ENCODE measurements at places on chromosomes 1 and 21.

GRCh38 chr21:23955135-23955843 lies 1652.0 kb downstream of the MRPL39 start:
- no peak for DNase-seq

DNA sequence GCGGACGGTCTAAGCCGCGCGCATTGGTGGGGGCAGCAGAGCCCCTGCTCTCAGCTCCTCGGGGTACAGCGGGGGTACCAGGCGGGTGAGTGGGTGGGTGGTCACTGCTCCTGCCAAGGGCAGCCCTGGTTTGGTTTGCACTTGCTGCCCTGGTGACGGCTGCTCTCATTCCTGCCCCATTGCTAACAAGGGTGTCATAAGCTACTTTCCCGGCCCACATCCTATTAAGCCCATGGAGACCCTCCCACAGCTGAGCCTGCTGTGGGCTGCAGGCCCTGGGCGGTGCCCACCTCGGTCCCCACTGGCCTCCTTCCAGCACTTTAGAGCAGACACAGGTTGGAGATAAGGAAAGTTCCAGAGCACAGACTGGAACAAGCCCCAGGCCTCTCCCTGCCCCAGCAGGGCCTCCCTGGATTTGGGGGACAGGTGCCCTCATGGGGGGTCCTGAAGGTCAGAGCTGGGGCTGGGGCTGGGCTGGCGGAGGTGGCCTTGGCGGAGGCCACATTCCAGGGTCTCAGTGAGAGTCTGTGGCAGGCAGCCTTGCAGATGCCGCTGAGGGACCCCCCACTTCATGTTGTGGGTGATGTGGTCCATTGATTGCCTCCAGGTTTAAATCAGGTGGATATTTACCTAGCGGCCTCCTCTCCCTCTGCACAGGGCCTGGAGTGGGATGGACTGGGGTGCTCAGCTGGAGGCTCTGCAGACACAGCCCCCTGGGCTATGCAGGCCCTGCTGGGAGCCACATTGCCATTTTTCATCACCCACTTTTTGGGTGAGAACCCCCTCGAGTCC lies 27.0 kb downstream of the COL18A1 start:
- DNase-seq = no peak

DNA sequence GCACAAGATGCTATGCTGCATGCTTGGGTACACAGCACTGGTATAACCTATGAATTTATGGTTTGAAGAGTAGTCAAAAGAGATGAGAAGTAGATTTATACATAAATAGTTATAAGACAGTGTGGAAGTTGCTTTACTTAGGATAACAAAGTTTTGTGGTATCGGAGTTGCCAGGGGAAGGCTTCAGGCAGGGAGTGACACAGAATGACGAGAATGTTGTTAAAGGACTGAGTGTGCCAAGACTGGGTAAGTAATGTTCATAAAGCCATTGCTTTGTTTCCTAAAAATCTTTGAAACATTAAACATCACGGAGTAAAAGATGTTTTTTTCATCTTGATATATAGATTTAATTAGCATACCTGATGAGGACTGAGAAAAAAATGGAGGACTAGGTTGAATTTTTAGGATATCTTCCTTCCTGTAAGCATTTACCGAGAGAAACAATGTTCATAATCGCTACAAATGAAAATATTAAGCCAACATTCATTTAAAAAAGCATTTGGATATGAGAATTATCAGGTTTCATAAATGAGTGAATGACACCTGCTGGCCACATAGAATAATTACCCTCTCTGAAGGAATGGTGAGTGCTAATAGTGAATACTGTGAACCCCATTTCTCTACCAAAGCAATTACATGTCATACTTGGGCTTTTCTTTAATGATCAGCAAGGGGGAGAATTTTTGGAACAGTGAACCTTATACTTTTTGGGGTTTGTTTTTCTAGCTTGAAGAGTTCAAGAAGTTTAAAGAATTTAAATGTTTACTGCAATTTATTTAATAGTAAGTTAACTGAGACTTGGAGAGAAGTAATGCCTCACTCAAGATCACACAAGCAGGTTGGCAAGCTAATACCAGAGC lies 28.4 kb downstream of the EXTL2 start:
- DNase-seq = no peak

DNA sequence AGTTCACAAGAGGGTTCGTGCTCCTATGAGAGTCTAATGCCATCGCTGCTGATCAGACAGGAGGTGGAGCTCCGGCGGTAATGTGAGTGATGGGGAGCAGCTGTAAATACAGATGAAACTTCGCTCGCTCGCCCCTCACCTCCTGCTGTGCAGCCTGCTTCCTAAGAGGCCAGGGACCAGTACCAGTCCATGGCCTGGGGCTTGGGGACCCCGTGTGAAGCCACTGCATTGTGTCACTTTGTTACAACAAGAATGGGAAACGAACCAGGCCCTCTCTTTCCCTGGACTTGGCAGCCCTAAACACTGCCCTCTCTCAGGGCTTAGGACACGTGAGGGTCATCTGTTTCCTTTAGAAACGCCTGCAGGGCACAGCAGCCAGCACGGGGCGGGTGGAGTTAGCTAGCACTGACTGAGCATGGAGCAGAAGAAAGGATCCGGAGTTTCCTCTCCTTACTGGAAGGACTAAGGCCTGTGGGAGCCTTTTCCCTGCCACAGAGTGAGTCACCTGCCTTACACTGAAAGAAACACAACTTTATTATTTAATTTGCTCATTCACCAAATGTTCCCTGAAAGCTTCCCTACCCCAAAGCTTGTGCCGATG lies 185.2 kb upstream of the TMEM51 start:
- DNase-seq = no peak

- no peak for DNase-seq
Observed at GRCh38 chr1:22687191-22687590, 23.4 kb upstream of the EPHB2 start.

DNA sequence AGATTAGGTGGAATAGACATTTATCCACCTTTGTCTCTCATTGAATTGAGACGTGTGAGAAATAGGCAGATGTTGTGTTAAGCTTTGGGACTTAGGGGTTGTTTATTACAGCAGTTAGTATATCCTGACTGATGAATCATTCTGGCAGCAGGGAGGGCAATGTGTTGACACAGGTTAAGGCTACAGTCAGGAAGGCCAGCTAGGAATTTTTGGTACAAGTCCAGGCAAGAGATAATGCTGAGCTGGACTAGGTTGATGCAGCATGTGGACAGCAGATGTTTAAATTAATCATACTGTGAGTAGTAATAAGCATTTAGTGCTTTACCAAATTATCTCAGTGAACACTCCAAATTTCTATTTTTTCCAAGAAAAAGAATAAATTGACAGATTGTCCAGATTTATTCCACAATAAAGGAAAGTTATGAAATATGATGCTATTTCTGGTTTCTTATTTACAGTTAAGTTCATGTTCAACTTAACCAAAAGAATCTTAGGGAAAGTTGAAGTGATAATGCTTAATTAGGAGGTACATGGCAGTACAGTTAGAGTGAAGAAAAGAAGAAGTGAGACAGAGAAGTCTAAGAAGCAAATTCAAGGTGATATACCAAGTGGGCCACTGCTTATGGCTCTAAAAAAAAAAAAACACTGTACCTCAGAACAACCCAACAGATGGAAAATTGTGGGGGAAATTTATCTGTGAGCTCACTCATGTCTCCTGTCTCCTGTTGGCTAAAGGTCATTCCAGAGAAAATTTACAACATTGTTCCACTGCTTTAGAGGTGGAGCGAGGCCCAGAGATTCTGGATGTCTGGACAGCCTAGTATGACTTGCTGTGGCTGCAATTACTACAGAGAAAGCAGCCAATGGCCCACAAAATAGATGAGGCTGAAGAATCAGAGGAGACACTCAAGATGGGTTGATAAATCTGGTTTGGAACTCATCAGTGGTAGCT lies 102.7 kb upstream of the C21orf91 start:
- DNase-seq = no peak

DNA sequence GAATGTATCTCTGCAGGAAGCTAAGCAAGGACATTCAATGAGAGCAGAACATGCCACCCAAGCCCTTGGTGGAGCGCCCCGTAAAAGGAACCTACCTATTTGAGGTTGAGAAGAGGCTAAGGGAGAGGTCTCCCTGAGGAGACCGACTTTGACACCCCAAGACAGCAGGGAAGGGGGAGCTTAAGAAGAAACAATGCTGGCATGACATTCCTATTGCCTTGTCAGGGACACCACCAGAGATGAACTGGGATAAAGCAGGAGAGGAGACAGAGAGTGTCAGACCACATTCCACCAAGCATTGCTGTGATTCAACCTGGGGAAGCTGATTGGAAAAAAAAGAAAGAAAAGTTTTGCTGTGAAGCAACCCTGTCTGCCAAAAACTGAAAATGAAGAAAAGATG lies 13.3 kb upstream of the S100A2 start:
- no peak for DNase-seq

GRCh38 chr1:15543589-15544568 lies 17.2 kb downstream of the DNAJC16 start:
- no peak for DNase-seq

- no peak for DNase-seq
Observed at GRCh38 chr1:156112276-156113137, 2.0 kb upstream of the LMNA start.

DNA sequence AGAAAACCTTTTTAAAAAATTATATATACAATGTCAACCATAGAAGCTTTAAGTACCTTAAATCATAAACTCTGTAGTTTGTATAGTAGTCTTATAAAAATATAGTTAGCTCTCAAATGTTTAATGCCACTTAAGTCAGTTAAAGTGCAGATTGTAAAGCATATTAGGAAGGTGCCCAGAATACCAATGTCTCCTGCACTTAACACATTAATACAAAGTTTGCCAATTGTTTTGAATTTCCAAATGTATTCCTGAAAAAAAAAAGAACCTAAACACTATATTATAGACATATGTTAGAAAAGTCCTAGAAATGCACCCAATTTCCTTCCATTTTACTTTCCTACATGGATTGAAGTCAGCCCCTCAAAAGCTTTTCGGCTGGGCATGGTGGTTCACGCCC lies 12.1 kb downstream of the F3 start:
- DNase-seq = no peak

- DNase-seq = no peak
Observed at GRCh38 chr1:153550827-153551500, 1.9 kb upstream of the S100A3 start.

GRCh38 chr1:247936415-247936814 lies 11.7 kb downstream of the OR2AJ1 start:
- no peak for DNase-seq

- DNase-seq = no peak
Observed at GRCh38 chr1:24897263-24898151, 32.6 kb downstream of the RUNX3 start.

DNA sequence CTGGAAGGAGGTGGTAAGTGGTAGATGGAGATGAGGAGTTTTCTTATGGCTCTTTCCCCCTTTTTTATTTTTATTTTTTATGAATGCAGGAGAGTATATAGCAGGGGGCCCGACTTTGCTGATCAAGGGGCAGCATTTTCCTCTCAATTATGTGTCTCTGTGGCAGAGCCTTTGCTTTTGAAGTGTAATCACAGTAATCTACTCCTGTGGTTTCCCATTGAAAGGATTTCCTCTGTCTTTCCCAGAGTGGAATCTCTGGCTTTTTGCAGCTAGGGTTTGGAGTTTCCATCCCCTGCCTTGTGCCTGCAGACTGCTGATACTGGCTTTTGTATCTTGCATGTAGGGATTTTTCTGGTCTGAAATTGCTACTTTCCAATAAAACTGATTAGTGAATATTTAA lies 29.1 kb downstream of the ARID1A start:
- no peak for DNase-seq

GRCh38 chr1:104780470-104781078 lies 1030.9 kb downstream of the AMY1C start:
- DNase-seq = no peak

GRCh38 chr1:223765719-223766340 lies 53.5 kb downstream of the CAPN2 start:
- no peak for DNase-seq

DNA sequence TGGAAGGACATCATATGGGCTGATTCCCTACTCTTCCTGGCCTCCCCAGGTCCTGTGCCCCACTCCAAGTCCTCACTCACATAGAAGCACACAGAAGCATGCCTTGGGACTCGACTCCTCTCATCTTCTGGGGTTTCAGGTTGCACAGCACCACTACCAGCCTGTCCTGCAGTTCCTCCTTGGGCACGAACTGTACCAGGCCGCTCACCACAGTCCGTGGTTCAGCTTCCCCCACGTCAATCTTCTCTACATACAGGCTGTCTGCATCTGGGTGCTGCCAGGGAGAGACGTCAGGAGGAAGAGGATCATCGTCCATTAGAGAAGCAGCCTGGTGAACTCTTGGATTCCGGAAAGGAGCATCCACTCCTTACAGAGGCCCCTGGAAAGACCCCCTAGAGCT lies 37.2 kb downstream of the YARS1 start:
- no peak for DNase-seq

GRCh38 chr1:81679942-81680341 lies 120.8 kb upstream of the ADGRL2 start:
- DNase-seq = no peak

GRCh38 chr21:33266050-33266788 lies at the start of gene IL10RB:
TSS of gene IL10RB (plus strand) at chr21:33266367. CDS start at chr21:33266466, 99 bp downstream.
- DNase-seq = peak; percentile 20

DNA sequence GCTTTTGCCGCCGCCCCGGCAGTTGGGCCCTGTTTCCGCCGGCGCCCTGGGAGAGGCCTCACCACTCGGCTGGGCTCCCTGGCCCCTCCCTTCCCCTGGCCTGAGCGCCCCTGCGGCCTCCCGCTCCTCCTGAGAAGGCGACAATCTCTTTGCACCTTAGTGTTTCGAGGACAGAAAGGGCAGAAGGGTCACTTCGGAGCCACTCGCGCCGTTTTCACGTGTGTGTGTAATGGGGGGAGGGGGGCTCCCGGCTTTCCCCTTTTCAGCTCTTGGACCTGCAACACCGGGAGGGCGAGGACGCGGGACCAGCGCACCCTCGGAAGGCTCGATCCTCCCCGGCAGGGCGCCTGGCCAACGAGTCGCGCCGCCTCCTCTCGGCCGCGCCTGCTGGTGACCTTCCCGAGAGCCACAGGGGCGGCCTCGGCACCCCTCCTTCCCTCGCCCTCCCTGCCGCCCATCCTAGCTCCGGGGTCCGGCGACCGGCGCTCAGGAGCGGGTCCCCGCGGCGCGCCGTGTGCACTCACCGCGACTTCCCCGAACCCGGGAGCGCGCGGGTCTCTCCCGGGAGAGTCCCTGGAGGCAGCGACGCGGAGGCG lies 432 bp upstream of the SIM2 start:
- DNase-seq = no peak

DNA sequence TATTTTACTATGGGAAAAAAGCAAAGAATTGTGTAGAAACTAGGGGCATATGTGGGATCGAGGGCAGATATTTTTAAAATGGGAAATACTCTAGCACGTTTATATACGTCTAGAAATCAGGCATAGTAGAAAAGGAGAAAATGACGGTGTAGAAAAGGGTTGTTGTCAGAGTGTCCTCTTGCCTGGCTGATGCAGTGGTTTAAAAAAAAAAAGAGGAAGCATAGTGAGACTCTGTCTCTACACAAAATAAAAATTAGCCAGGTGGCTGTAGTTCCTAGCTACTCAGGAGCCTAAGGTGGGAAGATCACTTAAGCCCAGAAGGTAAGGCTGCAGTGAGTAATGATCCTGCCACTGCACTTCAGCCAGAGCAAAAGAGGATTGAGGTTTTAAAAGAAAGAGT lies 64.7 kb upstream of the LRRC7 start:
- DNase-seq = no peak

All from esophagus squamous epithelium (tissue), 5 donors.